ENCODE measurements at places on chromosomes 3 and 15. TPM values are rescaled to one million over a fixed set of nuclear protein-coding genes. Genes with fewer than 3 reads are reported as not detected.

OR5H14 gene
- not detected for total RNA-seq

DNA sequence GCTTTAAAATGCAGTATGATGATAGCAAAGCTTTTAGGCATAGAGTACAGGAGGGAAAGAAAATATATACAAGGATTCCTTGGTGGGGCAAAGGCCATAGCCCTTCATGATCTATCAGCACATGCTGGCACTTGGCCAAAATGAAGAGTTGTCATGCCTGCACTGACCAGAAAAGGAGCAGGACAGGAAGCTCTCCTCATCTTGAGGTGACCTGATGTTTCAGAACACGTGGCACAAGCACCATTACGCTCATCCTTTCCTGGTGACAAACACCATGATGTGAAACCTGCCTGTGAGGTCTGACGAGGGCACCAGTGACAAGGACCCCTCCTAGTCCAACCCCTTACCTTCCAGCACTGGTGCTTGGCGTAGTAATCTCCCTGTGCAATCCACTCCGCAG lies 77.9 kb upstream of the DCLK3 start:
- no peak for DNase-seq

- no peak for DNase-seq
Observed at GRCh38 chr3:160780245-160780644, 24.2 kb downstream of the PPM1L start.

GRCh38 chr15:32905481-32905880 lies 187.7 kb downstream of the GREM1 start:
- peak; percentile 31 for DNase-seq

All from IMR-90 (cell line).